ENCODE measurements at places on chromosomes 4 and X. TPM values are rescaled to one million over a fixed set of nuclear protein-coding genes. Genes with fewer than 3 reads are reported as not detected.

The NSG1 gene
- total RNA-seq, result 4.1 TPM

GRCh38 chr4:158849681-158850080 is 80.9 kb downstream of the FNIP2 start:
- no peak for DNase-seq

DNA sequence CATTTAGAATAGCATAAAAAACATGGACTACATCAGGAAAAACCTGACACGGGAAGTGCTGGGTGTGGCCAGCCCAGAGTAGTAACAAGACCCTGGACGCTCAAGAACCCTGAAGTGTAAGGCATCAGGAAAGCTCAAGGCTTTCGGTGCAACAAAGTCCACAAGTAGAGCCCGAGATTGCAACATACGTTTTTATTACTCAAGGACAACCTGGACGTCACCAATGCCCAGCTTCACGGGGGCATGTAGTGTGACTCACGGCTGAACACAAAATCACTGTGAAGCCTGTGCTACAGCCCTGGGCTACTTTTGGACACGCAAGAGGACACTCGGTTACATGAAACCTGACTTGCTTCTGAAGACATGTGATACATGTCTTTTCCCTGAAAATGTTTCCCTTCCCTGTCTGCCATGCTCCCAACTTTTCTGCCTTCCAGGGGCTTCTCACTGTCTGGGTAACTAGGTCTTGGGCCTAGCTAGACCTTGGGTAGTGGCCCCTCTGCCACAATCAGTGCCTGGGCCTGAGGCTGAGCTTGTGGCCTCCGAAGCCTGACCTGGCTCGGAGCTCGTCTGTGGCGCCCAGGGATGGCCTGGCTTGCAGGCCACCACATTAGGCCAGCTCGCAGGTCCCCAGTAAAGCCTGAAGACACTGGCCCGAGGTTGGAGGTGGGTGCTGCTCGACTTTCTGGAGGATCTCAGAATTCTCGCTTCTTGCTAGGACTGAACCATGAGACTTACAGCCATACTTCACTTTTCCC is 9.2 kb downstream of the IRAK1 start:
- DNase-seq, result no peak

DNA sequence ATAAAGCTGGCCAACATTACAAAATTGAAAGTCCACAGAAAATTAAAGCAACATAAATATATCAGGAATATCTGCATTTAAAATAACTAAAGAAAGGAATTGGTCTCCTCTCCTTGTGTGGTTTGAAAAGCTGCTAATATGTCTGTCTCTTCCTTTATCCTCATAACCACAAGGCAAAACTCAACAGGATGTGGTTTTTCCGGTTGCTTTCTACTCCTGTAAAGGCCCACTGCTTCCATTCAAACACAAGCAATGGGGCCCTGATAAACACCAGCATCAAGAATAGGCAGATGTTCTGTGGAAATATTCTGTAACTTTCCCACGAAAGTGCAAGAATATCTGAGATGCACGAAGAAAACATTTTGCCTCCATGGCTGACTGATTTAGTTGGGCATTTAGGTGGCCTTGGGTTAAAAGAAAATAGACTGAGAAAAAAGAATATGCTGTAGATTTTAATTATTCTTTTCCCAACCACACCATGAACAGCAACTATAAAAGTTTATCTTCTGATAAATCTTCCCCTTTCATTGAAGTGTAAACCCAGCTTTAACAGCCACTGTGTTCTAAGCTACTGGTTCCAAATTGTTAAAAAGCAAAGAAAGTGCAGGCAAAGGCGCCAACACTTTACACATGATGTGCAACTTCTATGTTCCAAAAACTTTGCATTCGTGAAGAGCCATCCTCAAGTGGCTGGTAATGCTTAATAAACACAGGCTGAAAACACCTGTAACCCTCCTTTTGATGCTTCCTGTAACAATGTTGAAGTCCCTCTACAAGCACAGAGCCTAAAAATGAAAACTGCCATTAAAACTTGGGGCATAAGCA is 50.5 kb upstream of the NDST3 start:
- DNase-seq, result no peak

- no peak for DNase-seq
Observed at GRCh38 chr4:1592709-1593417, 91.2 kb downstream of the FAM53A start.

The CHRDL1 gene
- not detected for total RNA-seq

The CSAG3 gene
- total RNA-seq, result 0.23 TPM

The TIMP1 gene
- 40.3 TPM for total RNA-seq

- no peak for DNase-seq
Observed at GRCh38 chr4:105474099-105474518, 247 bp upstream of the PPA2 start.

GRCh38 chrX:149825424-149825823 is 43.7 kb downstream of the MAGEA9 start:
- DNase-seq, result peak; percentile 72

- DNase-seq, result no peak
Observed at GRCh38 chr4:52296341-52296740, 245.2 kb downstream of the SPATA18 start.

DNA sequence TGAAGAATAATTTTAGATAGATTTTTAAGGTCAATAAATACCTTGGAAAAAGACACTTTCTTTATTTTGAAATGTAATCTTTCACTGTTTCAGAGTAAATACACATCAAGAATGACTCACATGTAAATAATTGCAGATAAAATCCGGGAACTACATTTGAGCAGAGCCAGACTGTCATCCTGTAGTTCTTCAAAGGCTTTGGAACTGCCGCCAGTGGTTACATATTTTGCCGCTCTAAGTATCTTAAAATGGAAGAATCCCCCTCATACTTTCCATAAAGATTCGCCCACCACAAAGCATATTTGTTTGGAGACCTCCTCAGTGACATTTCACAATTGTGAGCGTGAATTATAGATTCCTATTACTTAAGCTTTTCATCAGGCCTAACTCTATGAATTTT is 607.8 kb upstream of the ZFP42 start:
- DNase-seq, result no peak

The NOX1 gene
- total RNA-seq, result not detected

The CLNK gene
- total RNA-seq, result not detected

- DNase-seq, result no peak
Observed at GRCh38 chrX:1883772-1884171, 268.9 kb downstream of the ASMT start.

GRCh38 chr4:27360131-27360530 is 499.5 kb downstream of the STIM2 start:
- DNase-seq, result no peak
